ENCODE measurements at places on chromosomes 1 and 21.

GRCh38 chr21:44838951-44839350 is 21.1 kb upstream of the SUMO3 start:
- DNase-seq: no peak

GRCh38 chr1:34477632-34478141 is 277.2 kb upstream of the GJB5 start:
- DNase-seq: no peak

DNA sequence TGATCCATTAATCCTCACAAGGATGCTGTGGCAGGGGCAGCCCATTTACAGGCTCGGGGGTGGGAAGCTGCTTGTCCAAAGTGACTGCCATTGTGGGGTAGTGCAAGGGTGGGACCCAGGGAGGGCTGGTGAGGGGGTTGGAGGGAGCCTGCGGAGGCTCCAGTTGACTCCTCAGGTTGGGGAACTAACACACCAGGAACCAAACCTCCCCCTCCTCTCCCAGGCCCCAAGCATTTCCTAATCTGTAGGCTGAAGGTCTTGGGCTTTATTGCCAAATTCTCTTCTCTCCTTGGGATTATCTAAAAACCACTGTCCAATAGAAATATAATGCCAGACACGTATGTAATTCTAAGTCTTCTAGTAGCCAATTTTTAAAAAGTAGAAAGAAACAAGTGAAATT is 18.2 kb downstream of the IKBKE start:
- no peak for DNase-seq

DNA sequence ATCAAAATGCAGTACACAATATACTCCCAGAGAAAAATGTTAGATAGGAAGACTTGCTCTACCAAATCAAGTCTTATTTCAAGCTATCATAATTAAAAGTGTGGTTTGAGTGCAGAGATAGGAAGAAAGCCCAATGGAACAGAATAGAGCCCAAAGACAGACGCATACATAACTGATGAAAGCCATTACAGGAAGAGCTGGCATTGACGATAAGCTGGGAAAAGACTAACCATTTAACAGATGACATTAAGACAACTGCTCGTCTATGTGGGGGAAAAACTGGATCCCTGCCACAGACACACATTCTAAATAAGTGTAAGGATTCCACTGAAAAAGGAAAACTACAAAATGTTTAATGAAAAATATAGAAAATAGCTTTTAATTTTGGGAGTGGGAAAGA is 85.5 kb downstream of the NGF start:
- DNase-seq: no peak

DNA sequence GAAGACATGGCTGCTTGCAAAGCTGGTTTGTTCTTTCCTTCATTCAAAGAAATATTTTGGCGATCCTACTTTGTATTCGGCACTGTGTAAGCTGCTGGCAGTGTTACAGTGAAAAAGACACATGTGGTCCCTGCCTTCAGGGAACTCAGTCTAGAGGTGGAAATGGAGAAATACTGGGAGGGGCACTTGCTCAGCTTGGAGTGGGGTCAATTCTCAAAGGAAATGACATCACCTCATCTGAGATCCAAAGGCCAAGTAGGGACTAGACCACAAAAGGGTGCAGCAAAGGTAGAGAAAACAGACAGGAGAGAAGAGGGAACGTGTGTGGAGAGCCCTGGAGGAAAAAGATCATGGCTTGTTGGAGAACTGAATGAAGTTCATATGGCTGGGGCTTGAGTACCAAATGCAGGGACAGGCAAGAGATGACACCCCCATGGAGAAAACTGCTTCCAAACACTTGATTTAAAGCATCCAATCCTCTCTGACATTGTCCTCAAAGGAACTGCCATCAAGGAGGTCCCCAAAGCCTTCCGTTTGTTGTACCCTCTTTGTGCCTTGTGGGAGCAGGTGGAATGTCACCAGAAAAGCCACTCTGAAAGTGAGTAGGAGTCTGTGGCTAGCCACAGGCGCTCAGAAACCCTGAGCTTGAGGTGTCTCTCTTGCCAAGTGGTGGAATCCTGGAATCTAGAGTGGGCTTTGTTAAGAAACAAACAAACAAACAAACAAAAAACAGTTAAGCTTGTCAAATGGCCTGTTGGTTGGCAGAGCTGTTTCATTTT is 48.3 kb upstream of the TDRD10 start:
- DNase-seq: no peak

DNA sequence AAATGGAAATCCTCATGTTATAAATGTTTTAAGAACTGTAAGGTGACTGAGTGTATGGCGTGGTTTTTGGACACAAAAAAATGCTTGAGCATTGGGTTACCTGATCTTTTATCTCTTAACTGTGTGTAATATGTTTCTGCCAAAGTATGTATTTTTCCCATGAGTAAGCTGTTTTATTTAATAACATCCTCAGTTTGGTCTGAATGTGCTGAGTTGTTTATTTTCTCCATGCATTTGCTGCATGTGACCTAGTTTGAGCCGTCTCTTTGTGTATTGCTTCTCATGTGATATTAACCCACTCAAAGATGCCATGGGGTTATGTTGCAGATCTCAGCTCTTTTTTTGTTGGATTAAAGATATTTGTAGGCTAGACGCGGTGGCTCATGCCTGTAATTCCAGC is 6.1 kb upstream of the LYPLA2 start:
- DNase-seq: no peak

GRCh38 chr1:194723067-194723466 is 1536.7 kb upstream of the B3GALT2 start:
- no peak for DNase-seq

DNA sequence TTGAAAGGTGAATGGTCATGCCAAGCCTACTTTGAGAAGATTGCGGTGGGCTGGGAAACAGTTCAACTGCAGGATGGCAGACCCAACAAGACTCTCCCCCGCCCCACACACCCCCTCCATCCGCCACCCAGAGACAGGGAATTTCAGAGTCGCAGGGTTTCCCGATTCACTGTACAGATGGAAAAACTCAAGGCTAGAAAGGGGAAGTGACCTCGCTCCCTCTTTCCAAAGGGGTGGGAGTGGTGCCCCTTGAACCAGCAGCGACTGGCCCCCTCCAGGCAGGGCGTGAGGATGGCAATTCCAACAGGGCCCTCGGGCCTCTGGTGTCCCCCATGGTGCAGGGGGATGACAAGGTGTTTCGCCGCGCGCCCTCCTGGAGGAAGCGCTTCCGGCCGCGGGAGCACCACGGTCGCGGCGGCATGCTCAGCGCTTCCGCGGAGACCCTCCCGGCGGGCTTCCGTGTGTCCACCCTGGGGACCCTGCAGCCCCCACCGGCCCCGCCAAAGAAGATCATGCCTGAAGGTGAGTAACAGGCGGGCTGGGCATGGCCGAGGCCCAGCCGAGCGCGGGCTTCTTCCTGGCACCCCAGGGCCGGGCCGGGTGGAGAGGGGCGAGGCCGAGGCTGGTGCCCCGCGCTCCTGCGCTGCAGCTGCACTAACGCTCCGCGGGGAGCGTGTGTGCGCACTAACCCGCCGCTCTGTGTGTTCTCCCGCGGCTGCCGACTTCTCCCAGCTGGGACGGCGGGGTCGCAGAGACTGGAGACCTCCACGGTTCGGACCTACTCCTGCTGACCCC is 10.4 kb downstream of the MYOG start:
- no peak for DNase-seq

- DNase-seq: no peak
Observed at GRCh38 chr1:244576259-244576892, 76.5 kb upstream of the DESI2 start.

DNA sequence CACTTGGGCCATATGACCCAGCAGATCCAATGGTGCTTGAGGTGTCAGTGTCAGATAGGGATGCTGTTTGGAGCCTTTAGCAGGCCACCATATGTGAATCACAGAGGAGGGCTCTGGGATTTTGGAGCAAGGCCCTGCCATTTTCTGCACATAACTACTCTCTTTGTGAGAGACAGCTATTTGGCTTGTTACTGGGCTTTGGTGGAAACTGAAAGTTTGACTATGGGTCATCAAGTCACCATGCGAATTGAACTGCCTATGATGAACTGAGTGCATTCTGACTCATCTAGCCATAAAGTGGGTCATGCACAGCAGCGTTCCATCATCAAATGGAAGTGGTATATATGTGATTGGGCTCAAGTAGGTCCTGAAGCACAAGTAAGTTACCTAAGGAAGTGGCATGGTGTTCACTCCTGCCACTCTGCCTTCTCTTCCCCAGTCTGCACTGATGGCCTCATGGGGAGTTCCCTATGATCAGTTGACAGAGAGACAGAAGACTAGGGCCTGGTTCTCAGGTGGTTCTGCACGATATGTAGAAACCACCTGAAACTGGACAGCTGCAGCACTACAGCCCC is 447.3 kb downstream of the AGBL4 start:
- no peak for DNase-seq

DNA sequence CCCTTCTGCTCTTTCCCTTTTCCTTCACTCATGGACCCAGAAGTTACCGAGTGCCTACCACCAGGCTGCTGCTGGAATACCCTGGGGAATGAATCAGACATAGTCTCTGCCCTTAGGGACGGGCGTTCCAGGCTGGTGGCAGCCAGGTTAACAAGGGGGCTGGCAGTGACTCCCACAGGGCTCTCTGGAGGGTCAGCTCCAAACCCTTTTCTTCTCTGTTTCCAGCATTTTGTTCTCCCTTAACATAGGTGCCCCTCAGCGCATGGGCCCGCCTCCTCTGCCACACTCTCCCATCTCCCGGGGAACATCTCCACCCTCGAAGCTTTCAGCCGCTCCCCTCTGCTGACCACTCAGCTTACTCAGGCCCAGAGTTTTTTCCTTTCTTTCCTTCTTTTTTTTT is 62.9 kb upstream of the LRP8 start:
- no peak for DNase-seq

GRCh38 chr1:91944087-91944486 is 5.1 kb upstream of the BRDT start:
- no peak for DNase-seq

GRCh38 chr21:33047231-33047630 is 21.5 kb downstream of the OLIG2 start:
- no peak for DNase-seq

DNA sequence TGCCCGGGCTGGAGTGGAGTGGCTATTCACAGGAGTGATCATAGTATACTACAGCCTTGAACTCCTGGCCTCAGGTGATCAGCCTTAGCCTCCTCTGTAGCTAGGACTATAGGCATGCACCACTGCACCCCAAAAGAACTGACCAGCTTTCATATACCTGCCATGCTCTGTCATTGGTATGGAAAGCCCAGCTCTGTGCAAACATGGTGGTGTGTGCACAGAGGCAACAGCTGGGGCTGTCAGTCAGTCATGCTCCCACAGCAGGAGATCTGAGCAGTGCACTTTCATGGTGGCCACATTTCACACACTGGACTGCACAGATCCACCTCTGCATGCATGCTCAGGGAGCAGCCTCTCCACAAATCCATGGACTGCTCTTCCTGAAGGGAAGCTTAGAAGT is 8.8 kb upstream of the JAK1 start:
- DNase-seq: no peak

DNA sequence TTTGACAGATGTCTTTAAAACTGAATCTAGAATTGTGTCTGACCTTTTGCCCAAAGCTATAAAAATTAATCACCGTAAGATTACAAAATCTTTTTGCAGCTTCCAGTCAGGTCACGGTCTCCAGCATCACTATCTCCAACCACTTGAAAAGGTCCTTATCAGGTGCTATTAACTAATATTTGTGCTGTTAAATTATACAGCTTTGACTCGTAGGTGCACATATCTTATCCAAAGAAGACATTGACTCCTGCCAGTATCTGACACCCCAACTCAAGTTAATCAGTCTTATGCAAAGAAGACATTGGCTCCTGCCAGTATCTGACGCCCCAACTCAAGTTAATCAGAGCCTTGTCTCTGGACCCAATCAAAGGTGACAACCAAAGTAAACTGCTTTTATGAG is 19.9 kb upstream of the LYPD8 start:
- DNase-seq: no peak

GRCh38 chr1:53419034-53419433 is 40.2 kb upstream of the DMRTB1 start:
- DNase-seq: no peak

DNA sequence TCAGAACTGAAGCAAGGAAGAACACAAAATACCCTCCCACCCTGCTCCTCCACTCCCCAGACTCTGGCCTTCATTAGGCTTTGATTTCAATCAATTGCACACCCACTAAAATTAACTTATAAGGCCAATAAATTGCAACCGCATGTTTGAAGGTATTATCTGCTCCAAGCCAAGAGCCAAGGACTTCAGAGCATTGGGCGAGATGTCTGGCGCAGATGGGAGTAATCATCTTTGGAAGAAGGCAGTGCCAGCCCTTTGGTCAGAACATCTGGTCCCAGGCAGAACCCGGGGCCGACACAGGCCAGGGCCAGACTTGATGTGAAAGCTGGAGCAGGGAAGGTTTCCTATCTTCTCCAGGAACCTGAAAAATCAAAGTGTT is 60.0 kb downstream of the SLC66A1 start:
- no peak for DNase-seq

GRCh38 chr1:67630438-67631045 is 54.5 kb upstream of the GADD45A start:
- no peak for DNase-seq

DNA sequence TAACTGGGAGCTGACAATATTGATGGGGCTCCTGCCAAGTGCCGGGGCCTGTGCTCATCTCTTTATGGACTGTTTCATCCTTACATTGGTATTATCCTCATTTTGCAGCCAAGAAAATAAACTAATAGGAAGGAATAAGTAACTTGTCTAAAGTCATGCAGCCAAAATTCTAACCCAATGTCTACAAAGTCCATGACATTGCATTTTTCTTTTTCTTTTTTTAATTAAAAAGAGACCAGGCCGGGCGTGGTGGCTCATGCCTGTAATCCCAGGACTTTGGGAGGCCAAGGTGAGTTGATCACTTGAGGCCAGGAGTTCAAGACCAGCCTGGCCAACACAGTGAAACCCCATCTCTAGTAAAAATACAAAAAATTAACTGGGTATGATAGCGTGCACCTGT is 18.8 kb downstream of the DEGS1 start:
- no peak for DNase-seq

DNA sequence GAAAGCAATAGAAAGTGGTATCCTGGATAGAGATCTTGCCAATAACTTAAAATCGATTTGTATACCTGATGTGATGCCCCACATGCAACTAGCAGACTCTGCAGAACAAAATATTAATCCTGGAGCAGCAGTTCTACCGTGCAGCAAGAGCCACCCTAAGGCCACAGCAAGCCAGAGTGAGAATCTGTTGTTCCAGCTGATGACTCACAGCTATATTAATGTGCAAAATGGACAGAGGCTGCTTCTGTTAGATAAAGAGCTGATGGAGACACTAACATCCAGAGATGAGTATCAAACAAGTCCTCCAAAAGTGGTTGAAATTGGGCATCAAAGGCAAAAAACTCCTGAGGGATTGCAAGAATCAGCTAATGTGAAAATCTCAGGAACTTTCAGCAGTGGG is 127.8 kb downstream of the MACF1 start:
- DNase-seq: no peak

GRCh38 chr1:109976762-109977161 is 7.8 kb upstream of the AHCYL1 start:
- DNase-seq: no peak

DNA sequence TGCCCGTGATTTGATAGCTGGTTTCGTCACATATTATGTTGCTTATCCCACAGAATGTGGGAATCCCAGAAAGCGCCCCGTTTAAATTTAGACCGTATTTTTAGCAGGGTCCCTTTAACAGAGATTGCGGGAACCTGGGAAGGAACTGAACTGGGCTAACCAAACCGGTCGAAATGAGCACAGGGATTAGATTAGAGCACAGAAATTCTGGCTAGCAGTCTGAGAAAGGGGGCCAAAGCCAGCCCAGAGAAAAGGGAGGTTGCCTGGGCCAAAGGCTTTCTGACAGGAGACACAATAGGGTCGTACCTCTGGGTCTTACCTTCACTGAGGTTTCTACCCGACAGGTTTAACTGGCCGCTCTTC is 327 bp downstream of the LRRC40 start:
- DNase-seq: no peak
